CD4-positive, alpha-beta T cell treated with Interferon gamma for 1 hour (primary cell): ENCODE measurements at places on chromosomes 4 and X.

DNA sequence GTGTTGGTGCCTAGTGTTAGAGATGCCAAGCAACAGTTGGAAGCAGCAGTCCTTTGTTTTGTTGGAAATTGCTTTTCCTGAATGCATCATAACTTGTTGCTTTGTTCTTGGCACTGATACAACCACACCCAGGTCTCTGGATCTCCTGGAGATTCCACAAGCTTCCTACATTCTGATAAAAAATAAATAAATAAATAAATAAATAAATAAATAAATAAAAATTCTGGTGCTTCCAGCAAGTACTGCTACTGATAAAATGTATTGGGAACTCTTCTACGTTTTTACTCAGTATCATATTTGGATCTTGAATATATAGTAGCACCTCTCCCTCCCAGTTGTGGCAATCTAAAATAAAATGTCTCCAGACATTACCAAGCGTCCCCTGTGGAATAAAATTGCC lies 62.7 kb upstream of the GRID2 start:
- no peak for DNase-seq

GRCh38 chrX:74423289-74423998 lies 2.2 kb downstream of the SLC16A2 start:
- no peak for DNase-seq

DNA sequence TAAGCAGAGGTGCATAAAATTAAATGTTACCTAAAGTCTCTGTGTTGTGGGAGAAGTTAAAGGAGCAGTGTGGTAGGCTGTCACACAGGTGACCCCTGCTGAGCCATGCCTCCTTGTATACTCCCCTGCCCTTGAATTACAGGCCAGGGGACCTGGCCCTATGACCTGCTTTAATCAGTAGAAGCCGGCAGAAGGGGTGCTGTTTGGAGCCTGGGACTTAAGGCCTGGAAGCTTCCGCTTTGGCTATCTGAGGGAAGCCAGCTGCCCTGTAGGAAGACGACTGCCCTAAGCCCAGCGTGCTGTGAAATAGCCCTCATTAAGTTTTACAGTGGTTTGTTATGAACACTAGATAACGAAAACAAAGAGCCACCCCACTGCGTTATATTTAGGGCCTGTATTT lies 34.1 kb downstream of the SPINK2 start:
- no peak for DNase-seq

- no peak for DNase-seq
These were observed 20.3 kb downstream of the RUFY3 start for GRCh38 chr4:70741867-70742658.

DNA sequence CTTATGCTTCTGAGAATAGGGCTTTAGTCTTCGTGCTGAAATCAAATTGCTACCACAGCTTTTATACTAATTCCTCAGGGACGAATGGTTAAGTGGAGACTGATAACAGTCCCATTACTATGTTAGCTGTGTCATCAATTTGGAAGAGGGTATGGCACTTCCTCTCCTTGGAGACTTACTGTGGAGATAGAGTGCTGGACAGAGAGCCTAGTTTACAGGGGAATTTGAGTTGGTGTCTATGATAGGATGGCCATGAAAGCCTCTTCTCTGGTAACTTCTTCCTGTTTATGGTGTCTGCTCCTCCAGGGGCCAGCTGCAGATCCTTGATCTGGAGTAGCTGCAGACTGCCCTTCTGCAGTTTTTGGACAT lies 167.7 kb downstream of the ZNF518B start:
- no peak for DNase-seq

DNA sequence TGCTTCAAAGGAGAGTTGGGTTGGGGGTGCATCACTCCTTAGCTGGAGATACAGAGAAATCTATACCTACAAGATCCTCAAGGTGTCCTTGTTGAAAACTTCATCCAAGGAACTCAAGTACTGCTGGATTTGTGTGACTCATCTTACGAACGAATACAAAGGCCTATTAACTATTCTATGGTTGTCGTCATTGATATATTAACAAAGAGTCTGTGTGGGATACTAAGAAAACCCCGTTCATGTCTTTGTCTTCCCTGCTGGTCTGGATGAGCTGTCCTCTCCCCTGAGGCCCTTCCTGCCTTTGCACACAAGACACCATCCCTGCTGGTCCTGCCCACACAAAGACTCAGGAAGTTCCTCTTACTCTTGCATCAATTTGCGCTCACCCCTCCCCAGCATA lies 54.9 kb upstream of the IRF2 start:
- no peak for DNase-seq

DNA sequence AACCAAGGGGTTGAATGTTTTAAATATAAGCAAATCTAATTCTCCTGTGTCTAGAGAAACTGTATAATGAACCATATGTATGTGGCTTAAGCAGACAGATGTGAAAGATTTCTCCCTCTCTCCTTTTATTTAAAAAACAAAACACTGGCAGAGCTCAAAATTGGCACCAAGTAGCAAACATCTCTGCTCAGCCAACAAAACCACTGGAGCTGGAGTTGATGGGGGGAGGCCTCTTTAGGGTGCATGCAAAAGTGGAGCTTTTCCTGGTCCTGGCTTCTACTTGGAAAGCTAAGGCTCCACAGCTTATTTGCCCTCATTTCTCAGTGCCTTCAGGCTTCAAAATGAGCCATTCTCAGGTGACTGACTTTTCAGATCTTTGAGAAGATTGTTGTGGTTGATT lies 95.6 kb downstream of the REPS2 start:
- DNase-seq: no peak

GRCh38 chr4:67092351-67092750 lies 453.0 kb downstream of the CENPC start:
- no peak for DNase-seq

DNA sequence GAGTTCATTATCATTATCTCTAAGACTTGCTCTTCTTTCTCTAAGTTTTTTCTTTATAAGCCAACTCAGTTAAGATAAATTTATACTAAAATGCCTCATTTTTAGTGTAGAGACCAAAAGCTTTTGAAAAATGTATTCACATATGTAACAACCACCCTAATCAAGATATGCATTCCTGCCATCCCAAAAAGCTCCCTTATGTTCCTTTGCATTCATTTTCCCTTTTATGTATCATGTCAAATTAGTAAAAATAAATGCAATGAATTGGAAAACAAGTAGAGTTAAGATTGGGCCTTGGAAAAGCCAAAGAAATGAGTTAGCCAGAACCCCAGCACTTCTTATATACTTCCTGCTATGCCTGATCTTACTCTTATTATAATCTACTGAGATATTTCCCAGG lies 62.2 kb downstream of the NPY2R start:
- no peak for DNase-seq

DNA sequence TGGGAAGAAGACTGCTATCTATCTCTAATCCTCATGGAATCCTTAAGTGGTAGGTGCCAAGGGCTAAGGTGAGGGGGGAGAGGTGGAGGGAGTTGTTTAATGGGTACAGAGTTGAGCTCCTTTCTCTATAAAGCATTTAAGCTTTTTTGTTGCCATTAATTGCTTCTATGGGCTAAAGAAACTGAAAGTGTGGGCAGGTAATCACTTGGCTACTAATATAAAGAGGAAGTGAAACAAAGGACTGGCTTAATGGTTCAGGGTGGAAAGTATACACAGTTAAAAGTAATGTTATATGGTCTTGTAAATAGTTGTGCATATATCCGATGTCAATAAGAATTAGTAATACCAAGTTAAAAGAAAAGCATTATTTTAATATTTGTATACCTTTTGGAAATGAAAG lies 83.9 kb downstream of the POLA1 start:
- DNase-seq: no peak

- no peak for DNase-seq
These were observed 58.0 kb downstream of the PPP3CA start for GRCh38 chr4:101289306-101289705.

- no peak for DNase-seq
These were observed 26.4 kb downstream of the TIGD2 start for GRCh38 chr4:89137695-89138094.

GRCh38 chrX:103818842-103819619 lies 13.0 kb downstream of the RAB9B start:
- DNase-seq: no peak

- no peak for DNase-seq
These were observed 76.6 kb upstream of the CXXC4 start for GRCh38 chr4:104571341-104571740.

DNA sequence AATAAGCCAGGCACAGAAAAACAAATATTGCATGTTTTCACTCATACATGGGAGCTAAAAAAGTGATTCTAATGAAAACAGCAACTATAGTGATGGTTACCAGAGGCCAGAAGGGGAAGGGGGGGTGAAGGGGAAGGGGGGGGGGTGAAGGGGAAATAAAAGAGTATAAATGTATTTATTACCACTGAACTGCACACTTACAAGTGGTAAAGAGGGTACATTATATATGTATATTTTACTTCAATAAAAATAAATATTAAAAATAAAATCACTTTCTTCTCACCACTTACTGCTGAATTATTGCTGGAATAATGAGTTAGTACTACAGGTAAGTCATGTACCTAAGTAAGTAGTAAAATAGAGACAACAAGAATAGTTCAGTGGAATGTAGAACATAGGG lies 2.1 kb upstream of the VCX3B start:
- DNase-seq: no peak

DNA sequence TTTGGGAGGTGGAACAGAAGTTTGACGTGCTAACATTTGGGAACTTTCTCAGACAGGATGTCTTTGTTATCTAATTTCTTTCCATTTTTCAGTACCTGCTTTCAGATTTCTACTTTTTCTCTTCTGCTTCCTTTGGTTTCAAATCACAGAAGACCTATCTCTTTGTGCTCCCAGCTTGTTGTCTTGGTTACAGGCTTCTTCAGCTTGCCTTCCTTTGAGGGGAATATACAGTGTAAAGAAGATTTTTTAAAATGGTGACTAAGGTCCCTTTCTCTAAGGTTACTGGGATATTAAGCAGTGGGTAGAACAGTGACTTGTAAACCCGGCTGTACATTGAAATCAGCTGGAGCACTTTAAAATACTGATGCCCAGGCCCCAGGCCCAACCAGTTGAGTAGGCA lies 48.0 kb downstream of the TMEM164 start:
- no peak for DNase-seq

DNA sequence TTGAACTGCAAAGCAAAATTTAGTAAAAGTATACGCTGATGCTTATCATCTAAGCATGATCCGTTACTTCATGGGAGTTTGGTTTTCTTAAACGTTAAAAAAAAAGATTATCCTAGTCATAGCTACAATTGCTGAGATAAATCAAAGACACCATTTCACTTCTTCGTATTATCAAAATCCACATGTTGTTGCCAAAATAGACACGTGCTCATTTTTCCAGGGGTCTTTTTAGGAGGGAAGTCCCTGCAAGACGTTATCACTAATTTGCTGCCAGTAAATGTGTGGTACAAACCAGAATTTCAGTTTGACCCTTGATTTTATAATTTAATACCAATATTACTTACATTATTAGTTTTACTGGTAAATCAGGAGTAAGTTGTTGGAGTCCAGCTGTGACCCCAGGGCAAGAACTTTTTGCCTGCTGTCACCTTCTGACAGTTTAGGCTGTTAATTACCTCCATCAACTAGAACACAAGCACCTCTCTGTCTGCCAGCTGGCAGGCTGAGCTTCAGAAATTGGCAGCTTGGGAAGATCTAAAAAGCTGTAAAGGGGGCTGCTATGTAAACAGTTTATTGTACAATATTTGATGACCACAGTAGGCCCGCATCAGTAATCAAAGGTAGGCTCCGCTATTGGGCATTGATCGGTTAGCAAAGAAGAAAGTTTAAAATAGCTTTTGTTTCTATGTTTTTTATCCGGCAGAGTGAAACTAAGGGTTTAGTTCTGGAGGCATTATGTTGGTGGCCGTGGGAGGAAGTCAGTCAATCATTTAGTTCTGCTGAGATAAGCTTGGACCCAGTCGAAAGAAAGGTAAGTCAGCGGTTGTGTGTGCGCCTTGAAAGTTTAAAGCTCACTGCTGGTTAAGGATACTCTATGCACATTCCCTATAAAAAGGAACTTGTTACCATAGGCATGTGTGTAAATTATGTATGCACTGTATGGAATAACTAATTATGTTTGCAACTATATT lies 196.4 kb downstream of the FBXO8 start:
- no peak for DNase-seq

GRCh38 chrX:74788545-74789086 lies 136.6 kb downstream of the NEXMIF start:
- no peak for DNase-seq

DNA sequence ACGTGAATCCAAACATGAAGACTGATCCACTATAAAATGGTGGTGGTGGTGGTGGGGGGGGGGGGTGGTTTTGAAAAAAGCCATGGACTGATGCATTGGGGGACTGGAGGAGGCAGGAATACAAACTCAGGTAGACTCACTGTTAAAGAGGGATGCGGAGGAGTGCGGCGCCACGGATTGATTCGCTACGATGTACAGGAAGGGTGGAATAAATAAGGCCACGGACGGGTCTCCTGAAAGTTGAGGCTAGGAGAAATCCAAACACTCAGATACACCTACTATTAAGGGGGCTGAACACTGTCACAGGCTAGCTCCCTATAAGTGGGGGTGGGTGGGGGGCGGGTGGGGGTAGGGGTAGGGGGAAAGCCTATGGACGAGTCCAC lies 591 bp downstream of the ELK1 start:
- DNase-seq: no peak

DNA sequence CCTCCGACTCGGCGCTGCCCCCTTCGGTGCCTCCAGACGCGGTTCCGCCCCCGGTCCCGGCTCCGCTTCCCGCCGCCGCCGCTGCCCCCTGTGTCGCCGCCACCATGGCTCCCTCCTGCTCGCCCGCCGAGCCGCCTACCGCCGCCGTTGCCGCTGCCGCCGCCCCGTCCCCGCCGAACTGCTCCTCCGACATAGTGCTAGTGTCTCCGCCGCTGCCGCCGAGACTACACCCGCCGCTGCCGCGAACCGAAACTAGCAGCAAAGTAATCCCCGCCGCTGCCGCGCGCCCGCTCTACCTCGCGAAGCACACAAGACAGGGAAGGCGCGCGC lies 340 bp downstream of the HNRNPD start:
- no peak for DNase-seq

- DNase-seq: no peak
These were observed 191.7 kb upstream of the RASGEF1B start for GRCh38 chr4:81663368-81663767.

GRCh38 chr4:64360664-64361398 lies 48.4 kb downstream of the TECRL start:
- DNase-seq: no peak
